Stimulated activated CD4-positive, alpha-beta T cell treated with anti-CD3 and anti-CD28 coated beads, Interleukin-1b, Interleukin-23, amount 100 ng/mL, for 1 hour (primary cell): ENCODE measurements at places on chromosomes 2 and 18.
A peak's percentile ranks its signal among the peaks of the same experiment; 100 is the strongest.

DNA sequence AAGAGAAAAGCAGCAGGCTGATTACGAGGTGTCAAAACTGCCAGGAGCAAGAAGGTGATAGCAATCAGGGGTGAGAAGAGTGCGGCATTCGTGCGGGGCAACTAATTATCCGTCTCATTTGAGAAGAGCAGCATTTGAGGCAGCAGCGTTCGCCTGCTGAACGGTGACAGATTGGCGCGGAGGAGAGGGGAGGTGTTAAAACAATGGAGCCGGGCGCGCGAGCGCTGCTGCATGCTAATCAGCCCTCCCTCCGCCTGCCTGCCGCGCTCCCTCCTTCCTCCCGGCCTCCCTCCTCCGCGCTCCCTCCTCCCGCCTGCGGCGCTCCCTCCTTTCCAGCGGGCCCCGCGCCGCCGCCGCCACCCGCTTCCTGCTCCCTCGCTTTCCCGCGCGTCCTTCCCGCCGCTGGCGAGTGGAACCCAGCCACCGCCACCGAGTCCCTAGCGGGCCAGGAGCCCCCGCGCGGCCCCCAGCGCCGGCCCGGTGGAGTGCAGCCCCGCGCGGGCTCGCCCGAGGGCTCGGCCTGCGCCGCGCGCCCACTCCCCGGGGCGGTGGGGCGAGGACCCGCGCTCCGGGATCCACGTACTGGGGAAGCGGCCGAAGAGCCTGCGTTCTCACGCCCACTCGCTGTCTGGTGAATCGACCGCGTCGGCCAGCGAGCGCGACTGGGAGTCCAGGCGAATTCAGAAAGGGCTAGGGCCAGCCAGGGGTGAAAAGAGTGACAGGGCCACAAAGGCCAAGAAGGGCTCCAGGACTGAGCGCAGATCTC is 69.5 kb upstream of the PSMD14 start:
- peak; percentile 34 for DNase-seq

DNA sequence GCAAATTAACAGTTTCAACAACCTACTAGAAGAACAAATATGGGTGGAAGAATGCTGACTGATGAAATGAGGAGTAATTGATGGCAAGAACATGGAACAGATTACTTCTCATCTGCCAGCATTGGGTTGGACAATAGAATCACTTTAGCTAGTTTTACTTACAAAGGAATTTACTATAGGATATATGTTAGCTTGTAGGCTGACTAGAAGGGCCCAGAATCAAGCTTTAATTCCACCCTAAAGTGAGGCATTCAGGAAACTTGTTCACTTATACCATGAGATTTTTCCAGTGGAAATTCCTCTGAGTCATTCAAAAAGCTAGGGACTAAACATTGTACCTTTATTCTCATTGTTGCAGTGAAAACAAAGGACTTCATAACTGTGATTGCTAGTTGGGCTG is 5.0 kb upstream of the ZSWIM2 start:
- no peak for DNase-seq

GRCh38 chr2:237304763-237305514 is 109.0 kb downstream of the COL6A3 start:
- no peak for DNase-seq

DNA sequence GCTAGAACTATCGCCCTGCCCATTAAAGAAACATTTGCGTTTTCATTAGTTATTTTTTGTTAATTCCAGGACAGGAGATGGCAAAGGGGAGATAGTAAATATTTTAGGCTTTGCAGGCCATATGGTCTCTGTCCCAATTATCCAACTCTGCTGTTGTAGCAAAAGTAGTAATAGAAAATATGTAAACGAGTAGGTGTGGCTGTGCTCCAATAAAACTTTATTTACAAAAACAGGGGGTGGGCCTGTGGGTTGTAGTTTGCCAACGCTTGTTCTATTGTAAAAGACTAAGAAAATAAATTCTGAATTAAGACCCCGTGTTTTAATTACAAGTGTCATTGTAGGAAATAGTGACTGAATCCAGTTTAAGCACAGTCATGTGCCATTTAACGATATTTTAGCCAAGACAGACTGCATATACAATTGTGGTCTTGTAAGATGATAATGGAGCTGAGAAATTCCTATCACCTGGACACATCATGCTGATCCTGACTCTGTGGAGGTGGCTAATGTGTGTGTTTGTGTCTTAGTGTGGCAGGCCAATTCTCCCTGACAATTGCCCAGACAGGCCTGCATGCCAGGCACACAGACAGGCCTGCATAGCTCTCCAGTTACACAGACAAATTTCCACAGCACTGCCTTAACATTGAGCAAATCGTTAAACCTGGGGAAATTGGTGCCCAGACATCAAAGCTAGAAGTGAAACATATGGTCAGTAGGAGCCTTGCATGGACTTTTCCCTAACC is 76.4 kb downstream of the SKA1 start:
- DNase-seq = no peak

GRCh38 chr2:666441-666840 is 10.8 kb downstream of the TMEM18 start:
- no peak for DNase-seq

DNA sequence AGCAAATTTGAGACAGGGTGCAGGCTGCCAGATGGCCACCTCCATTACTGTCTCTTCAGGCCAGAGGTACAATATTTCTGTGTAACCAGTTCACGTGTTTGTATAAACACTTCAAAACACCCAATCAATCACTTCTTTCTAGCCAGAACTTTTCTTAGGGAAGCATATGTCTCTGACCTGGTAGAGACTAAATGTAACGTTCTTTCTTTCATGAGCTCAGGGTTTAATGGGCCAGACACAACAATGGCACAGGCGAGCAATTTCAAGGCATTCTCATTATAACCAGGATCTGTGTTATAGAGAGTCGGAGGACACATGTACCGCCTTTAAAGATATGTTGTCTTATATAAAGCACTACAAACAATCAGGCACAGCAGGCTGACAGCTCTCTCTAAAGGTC is 1846.4 kb upstream of the PIK3C3 start:
- DNase-seq = no peak

- no peak for DNase-seq
These were observed 43.4 kb upstream of the SEC11C start for GRCh38 chr18:59096098-59096789.

- DNase-seq = no peak
These were observed 1.3 kb downstream of the LRRTM4 start for GRCh38 chr2:77520641-77521547.

GRCh38 chr2:215615803-215616174 is 179.9 kb upstream of the FN1 start:
- DNase-seq = no peak

- DNase-seq = no peak
These were observed 49.0 kb downstream of the ACTR2 start for GRCh38 chr2:65276609-65277008.

DNA sequence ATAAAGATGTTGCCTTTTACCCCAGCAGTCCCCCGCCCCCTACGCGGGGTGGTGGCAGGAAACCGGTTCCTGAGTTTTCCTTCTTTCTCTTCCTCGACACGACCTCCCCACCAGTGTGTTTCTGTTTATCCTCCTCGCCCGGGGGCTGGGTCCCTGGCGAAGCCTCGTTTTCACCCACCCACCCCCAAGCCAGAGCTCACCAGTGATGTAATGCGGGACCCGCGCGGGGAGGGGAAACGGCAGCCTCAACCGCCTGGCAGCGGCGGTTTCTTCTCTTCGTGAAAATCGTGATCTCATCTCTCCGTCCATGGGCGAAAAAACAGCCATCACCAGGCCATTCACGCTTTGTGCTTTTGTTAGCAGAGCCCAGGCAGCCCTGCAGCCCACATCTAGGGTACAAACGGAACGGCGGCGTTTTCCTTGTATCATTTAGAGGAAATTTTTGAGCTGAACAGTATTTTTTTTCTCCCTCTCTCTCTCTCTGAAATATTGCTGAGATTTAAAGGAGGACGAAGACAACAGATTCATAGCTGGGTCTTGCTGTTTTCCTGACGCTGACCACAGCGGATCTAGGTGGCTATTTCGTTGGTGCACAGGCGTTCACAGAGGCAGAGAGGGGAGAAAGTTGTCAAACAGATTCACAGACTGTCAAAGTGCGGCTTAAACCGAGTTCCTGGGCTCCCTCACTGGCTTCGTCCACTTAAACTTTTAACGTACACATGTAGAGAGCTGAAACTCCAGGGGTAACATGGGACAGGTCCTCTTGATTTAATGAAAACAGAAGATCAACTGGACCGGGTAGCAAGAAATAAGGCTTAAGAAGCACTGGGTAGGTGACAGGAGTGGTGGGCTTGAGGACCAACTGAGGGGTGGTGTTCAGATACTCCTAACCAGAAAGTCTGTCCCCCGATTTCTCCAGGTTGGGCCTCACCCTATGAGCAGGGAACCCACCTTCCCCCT is 21.9 kb upstream of the PAX3 start:
- DNase-seq = no peak

GRCh38 chr18:49376046-49376445 is 84.4 kb downstream of the DYM start:
- DNase-seq = no peak

DNA sequence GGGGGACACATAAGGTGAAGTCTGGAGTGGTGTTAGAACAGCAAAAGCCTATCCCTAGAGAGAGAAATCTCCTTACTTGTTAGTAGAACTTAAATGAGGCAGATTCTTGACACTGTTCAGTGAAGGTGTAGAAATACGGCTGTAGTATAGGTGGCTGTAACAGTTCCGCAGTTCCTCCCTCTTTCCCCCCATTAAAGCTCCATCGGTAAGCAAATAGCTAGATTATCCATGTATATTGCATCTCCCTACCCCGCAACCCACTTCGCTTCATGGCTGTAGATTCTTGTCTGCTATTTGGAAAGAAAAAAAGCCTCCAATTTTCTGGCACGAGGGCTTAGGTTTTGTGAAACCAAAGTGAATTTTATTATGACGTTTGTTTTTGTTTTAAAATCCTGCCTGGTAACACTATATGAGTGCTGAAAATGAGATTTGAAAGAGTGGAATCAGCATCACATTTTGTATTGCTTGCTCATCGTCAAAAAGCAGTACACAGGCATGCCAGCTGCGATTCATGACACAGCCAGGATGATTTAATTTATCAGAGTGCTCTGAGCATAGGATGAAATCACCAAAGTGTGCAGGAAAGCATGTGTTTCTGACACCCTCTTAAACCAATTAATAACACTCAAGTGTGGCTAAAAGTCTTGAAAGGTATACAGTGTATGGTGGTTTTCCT is 1.4 kb downstream of the FAM171B start:
- DNase-seq = no peak

DNA sequence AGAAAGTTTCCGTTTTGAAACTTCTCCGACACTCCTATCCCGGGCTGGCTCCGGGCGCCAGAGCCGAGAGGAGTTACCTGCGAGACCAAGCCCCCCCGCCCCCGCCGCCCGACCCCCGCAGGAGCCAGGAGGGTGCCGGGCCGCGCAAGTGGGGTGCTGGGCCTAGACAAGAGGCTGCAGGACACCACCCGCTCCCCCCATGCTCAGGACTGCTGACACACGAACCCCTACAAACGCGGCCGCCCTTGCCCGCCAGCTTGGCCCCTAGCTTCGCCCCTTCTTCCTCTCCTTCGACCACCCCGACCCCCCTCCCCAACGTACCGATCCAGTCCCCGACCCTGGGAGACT is 497 bp downstream of the PLA2R1 start:
- no peak for DNase-seq

GRCh38 chr2:141806090-141806489 is 324.7 kb downstream of the LRP1B start:
- no peak for DNase-seq

DNA sequence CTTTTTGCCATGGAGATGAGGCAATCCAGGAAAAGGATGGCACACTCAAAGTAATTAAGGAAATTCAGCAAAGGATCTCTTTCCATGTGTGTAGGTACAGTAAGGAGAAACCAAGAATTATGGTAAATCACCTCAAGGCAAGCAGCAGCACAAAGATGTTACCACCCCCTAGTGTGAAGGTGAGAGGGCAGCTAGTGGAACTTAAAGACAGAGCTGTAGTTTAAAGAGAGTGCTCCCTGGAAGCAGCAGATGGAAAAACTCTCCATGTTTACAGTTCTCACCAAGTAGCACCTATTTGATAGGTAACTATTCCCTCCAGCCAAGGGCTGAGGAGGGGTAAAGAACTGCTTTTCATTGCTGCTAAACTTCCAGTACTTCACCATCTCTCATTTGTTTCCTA is 860.4 kb upstream of the CRIM1 start:
- DNase-seq = no peak

DNA sequence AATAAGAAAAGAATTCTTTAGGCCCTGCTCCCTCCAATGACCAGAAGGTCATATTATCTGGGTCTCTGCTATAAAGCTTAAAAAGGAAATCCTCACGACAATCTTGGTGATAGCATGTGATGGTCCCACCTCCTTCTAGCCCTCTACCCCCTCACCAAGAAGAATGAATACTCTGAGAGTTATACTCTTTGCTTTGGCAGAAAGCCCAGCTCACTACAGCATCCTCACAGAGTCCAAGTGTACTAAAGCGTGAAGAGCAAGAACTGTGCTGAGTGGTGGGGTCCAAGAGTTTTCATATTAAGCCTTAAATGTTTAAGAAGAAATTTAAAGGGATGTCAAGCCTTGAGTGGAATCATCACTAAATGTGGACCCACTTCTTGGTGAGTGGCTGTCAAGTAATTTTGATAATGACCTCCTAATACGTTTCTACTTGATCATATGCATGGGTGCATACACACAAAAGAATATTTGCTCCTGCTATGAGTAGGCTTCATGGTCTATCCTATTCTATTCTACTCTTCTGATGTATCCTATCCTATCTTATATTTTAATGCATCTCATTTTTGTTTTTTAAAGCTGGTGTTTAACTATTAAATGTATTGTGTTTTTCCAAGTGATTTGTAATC is 16.5 kb upstream of the SERPINB7 start:
- DNase-seq = no peak

DNA sequence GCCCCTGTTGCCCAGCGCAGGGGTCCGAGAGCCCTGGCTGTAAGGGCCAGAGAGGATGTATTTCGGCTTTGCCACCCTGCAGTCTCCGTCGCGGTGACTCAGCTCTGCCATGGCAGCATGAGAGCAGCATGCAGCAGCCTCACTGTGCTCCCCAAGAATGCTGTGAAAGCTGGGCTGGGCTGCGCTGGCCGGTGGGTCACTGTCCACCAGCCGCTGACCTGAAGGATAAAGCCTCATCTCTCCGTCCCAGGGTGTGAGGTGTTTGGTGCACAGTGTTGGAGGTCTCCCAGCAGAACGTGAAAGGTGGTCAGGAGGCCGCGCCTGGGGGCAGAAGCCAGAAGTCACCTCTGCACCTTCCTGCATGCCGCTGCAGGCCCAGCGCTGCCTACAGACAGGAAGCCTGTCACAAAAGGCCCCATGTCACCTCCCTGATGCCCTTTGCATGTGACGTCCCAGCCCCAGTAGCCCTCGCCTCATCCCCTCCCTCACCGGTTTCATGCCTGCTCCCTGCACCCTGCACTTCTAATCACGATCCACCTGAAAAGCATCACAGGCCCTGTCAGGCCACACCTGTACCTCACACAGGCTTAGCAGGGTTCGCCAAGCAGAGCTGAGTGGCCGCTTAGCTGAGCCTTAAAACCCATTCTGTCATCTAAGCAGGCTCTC is 342.1 kb downstream of the EIPR1 start:
- DNase-seq = no peak

DNA sequence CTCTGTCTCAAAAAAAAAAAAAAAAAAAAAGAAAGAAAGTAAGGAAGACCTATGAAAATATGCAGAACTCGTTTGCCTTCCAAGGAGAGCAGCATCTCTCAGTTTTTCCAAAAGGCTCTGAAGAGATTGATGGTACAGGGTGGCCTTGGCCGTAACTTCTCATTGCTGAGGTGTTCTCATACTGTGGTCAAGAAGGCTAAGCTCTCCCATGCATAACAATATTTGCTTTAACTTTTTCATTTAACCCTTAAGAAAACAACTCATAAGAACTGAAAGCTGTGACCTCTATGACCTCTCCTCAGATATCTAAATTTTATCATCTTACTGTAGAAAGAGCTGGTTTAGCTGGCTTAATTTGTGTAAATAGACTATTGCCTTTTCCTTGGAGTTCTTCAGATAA is 37.1 kb upstream of the GATA6 start:
- no peak for DNase-seq
